ENCODE measurements at places on chromosomes 7 and 10.
A peak's percentile ranks its signal among the peaks of the same experiment; 100 is the strongest.

DNA sequence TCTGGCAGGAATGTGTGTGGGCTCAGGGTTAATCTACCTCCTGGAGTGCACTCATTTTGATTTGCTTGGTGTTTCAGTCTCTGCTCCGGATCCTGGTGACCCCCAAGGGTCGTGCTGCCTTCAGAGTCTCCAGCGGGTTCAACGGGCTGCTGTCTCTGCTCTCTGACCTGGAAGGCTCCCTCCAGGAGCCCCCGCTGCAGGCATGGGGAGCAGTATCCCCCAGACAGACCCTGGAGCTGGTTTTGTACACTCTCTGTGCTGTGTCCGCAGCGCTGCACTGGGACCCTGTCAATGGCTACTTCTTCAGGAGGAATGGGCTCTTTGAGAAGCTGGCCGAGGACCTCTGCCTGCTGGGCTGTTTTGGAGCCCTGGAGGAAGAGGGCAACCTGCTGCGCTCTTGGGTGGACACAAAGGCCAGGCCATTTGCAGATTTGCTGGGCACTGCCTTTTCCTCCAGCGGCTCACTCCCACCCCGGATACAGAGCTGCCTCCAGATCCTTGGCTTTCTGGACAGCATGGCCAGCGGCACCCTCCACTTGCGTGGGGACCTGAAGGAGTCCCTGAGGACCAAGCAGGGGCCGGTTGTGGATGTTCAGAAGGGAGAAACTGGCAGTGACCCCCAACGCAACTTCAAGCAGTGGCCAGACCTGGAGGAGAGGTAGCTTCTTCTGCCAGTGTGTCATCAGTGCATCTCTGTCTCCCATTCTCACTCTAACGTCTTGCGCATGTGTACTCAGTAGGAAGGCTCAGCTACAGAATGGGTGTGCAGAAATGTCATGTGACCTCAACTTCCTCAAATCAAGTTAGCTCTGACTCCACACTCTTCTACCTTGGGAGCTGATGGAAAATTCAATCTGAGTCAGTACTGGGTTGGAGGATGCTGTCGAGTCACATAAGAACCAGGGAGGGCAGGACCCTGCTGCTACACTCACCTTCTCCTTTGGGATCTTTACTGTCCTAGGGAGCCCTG is 58.5 kb downstream of the WDFY4 start:
- DNase-seq, result no peak

- no peak for DNase-seq
These were observed 33.6 kb upstream of the DRGX start for GRCh38 chr10:49429458-49429857.

GRCh38 chr7:13257661-13258060 is 570.2 kb downstream of the ARL4A start:
- DNase-seq, result no peak

- no peak for DNase-seq
These were observed 484.0 kb upstream of the ZWINT start for GRCh38 chr10:56844978-56845529.

DNA sequence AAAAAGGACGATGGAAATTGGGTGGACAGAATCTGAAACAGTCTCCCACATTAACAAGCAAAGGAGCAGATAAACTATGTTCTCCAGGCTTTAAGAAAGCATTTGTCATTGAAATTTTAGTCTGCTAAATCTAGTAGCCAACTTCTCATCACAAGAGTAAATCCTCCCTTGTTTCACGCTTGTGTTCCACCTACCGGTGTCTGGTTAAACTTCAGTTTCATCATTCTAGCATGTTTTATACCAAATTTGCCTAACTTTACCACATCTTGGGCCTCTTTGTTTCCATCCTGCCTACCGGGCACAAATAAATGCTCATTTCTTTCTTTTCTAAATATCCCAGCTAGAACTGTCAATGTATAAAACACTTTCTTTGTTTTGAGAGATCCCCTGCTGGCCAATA is 5.8 kb downstream of the LIPA start:
- DNase-seq, result no peak

DNA sequence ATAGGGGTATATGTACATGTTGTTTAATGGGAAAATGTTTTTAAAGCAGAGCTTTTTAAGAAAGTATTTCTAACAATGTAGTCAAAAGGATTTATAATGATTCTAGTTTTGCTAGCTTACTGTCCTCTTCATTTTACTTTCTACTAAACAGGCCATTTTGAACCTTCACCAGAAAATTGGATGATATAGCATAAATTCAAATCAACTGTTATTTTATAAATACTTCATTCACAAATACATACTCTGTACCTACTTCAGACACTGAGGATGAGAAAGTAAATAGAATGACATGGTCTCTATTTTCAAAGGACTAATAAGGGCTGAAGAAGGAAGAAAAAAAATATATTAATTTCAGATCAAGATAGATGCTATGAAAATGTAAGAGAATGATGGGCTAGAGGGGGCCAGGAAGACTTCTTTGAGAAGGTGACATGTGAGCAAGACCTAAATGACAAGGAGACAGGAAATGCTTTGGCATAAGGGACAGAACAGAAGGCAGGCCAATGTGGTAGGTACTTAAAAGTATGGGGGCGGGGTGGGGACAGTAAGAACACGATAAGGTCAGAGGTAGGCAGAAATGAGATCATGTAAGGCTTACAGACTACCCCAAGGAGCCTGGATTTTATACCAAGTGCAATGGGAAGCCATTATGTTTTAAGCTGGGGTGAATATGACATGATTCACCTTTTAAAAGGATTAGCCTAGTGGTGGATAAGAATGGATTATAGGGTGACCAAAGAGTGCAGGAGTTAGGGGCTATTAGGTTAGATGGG is 5.2 kb downstream of the NAMPT start:
- no peak for DNase-seq

- no peak for DNase-seq
These were observed 22.5 kb downstream of the CTBP2 start for GRCh38 chr10:125137601-125138438.

DNA sequence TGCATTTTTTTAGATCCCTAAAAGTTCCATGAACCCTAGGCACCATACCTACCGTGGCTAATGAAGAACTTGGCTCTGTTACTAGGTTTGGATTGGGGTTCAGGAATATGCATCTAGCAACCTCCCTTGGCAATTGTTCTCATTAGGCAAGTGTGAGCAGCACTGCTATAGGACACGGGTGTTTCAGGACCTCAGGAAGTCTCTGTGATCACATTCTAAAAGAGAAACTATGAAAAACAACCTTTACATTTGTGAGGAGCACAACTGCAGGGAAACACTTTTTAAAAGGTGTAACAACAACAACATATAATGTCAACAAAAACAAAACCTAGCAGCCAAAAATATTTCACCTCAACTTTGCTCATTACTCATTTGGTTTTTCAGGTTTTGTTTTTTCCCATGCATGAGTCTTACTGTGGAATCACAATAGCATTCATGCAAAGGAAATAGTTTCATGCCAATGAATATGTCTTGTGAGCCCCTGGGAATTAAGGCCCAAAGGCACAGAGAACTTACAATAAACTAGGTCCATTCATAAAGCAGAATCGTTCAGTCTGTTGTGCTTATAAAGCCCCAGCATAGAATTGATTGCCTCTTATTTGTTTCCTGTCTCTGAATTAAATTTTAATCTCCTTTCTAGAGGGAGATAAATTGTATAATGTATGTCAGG is 255.7 kb upstream of the DGKB start:
- no peak for DNase-seq

DNA sequence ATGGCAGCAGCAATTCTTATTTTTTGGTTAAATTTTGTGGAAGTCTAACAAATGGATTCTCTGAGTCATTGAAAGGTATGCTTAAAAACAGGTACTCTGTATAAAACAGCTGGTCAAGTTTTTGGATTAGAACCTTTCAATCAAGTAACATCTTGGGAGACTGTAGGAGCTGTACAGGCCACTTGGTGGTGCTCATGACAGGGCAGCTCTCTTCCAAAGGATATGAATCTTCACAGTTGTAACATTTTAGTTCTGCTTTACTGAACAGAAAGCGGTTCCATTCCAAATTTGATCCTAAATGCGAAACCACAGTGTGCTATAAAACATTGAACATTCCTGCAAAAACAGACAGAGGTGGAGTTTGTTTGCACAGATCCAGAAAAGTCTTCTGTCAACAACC is 44.5 kb upstream of the AGR3 start:
- peak; percentile 47 for DNase-seq

DNA sequence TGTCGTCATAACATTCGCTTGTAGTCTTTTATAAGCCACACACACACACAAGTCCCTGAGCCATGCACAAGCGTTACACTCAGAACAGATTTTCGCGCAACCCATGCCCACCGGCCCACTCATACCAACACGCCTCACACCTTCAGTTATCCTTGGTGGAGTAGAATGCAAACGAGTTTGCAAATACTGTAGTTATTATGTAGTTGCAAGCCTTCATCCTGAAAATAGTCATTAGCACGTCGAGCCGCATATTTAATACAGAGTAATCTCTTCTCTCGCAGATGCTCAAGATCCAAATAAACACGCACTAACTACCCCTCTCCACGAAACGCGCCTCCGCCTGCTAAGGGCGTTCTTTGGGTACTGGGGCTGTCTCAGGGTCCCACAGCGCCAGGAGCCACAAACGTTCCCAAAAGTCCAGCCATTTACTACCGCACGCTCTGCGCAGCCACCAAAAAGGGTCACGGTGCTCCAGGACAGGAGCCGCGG is 1.8 kb downstream of the NKX2-3 start:
- no peak for DNase-seq

DNA sequence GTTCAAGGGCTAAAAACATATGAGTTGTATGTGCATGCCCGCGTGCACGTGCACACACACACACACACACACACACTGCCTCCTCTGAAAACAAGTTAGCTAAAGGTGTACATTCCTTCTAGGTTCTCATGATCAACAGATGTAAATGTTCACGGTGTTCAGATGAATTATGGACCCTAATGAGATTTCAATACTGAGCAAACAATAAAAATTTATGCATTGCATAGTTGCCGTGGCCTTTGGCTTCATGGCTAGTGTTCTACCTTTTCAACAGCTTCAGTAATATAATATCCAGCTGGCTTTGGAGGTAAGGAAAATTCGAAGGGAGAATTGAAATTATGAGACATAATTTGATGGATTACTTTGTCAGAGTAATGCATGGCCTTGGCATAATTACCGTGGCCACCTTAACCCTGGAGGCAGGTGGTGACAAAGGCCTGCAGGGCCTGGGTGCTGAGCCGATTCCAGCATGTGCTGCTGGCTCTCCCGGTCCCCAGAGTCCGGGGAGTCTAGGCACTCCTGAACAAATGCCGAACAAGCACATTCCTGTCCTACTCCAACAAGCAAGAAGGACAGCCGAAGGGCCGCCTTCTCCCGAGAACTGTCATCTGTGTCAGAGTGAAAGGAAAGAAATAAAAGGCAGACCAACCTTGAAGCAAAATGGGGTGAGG is 166.6 kb upstream of the TCF7L2 start:
- no peak for DNase-seq

DNA sequence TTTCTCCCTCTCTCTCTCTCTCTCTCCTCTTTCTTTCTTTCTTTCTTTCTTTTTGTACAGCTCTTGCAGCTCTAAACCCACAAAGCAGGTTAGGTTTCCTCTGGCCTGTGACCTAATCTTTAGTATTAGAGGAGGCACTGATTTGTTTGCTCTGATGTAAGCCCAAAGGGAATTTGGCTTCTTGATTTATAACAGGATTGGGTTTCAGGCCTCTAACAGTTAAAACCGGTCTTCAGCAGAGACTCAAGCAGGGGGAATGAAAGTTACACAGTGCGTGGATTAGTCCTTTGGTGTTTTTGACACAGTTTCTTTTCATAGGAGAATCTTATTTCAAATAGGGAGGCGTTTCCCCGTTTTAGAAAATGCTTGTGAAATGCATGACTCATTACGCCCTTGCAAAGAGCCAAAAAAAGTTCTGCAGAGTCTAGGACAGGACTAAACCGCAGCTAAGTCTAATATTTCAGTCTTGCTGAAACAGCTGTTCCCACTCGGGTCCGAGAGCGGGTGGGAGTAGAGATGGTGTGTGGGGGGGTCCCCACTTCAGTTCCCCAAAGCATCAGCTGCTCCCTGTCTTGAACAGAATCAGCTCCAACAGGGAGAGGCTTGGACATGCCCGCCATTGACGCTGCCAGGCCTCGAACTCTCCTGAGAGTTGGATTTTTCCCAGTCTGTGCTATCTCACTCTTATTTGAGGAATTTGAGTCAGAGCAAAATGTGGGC is 296.5 kb upstream of the PITRM1 start:
- DNase-seq, result peak; percentile 84

DNA sequence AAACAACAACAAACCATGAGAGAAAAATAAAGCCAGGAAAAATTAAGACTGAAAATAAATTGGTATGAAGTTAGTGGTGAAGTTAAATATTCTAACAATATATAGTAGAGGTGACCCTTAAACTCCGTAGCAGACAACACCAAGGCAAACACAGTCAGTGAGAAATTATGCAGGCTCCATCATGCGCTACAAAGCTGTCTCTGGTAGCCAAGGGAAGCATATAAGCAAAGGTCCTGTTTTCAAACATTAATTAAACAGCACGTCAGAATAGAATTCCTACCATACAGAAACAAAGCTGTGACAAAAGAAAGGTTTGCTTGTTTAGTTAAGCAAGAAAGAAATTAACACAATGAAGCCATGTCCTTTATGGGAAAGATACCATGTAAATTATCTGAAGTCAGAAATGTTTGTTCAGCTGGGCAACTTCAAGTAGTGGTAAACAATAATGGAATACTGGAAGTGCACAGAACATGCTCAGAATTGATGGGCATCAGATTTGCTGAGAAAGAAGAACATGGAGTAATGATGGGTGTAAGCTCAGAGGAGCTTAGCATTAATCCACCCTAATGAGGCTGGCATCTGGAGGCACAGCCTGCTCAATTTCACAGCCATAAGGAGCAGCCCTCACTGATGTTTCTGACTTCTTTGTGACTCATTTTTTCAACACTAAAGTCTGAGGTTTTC is 75.7 kb downstream of the IGF2BP3 start:
- no peak for DNase-seq

- no peak for DNase-seq
These were observed 527 bp downstream of the PDIA4 start for GRCh38 chr7:149027611-149028345.

DNA sequence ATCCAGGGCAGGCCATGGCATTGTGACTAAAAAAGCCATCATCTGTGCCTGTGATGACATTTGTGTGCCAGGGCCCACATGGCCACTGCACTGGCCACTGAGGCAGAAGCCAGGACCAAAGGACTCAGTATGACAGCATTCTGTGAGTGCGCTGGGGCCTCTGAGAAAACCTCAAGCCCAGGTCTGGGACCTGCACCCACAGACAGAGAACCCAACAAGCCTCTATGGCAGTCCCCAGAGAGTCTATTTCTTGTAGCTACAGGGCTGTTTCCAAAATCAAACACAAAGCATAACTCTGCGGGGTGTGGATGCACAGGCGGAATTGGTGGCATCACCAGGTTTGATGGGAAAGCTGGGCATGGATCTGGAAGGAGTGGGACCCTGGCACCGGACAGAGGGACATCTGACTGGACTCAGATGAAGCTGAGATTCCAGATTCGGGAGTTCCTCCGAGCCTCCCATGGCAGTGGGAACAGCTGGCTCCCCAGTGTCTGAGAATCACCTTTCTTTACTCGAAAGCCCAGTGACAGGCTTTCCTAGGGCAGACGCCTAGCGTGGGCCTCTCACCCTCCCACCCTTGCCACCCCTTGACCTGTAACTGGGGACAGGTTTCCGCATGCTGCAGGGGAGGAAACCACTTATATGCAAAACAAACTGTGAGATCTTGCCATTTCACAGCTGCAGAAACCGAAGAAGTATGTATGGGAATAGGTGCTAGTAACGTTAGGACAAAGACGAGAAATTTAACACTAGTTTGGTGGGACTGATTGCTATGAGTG is 70.6 kb upstream of the RHEB start:
- no peak for DNase-seq

GRCh38 chr7:20786779-20787659 is at the start of gene SP8:
SP8 (minus strand) TSS chr7:20786886; CDS start chr7:20786798, 88 bp downstream.
- no peak for DNase-seq

- DNase-seq, result no peak
These were observed 22.7 kb downstream of the BET1 start for GRCh38 chr7:93981480-93981874.
